Foreskin keratinocyte (primary cell): ENCODE measurements at places on chromosomes 2 and 18. TPM values are rescaled to one million over a fixed set of nuclear protein-coding genes. Genes with fewer than 3 reads are reported as not detected.

The ALPI gene
- not detected in 2 replicates for total RNA-seq

The LHCGR gene
- total RNA-seq: not detected in 2 replicates

The SCYGR4 gene
- total RNA-seq: not detected in 2 replicates

The GFPT1 gene
- 22.6 TPM in 2 replicates for total RNA-seq

- DNase-seq: no peak
Observed at GRCh38 chr2:70477441-70477844, 76.2 kb downstream of the TGFA start.

The EPHA4 gene
- 0.48 and 1.0 TPM in 2 replicates for total RNA-seq

The SP5 gene
- 0.07 TPM in 1 of 2 replicates, not detected in the other for total RNA-seq

GRCh38 chr2:228507870-228508269 is 326.4 kb upstream of the SPHKAP start:
- DNase-seq: no peak
